Fibroblast of skin of left quadriceps (primary cell): ENCODE measurements at places on chromosomes 5 and 9.

- DNase-seq = no peak
Measured at GRCh38 chr5:173664154-173664526, 47.7 kb upstream of the BOD1 start.

GRCh38 chr9:111832449-111832848, 37.7 kb upstream of the SHOC1 start:
- DNase-seq = no peak

- DNase-seq = no peak
Measured at GRCh38 chr9:5445886-5446285, 4.5 kb upstream of the CD274 start.

GRCh38 chr5:111769541-111769940, 12.5 kb upstream of the NREP start:
- no peak for DNase-seq

GRCh38 chr9:81539317-81539716, 150.0 kb downstream of the TLE1 start:
- no peak for DNase-seq

- DNase-seq = no peak
Measured at GRCh38 chr5:92852219-92852618, 728.8 kb downstream of the NR2F1-AS1 start.

GRCh38 chr9:3948826-3949556, 350.9 kb downstream of the GLIS3 start:
- DNase-seq = no peak

- no peak for DNase-seq
Measured at GRCh38 chr9:1531424-1531823, 481.3 kb downstream of the DMRT2 start.

- DNase-seq = no peak
Measured at GRCh38 chr5:56984445-56984844, 32.5 kb upstream of the MIER3 start.

- DNase-seq = no peak
Measured at GRCh38 chr5:145946112-145946861, 9.9 kb downstream of the SH3RF2 start.

DNA sequence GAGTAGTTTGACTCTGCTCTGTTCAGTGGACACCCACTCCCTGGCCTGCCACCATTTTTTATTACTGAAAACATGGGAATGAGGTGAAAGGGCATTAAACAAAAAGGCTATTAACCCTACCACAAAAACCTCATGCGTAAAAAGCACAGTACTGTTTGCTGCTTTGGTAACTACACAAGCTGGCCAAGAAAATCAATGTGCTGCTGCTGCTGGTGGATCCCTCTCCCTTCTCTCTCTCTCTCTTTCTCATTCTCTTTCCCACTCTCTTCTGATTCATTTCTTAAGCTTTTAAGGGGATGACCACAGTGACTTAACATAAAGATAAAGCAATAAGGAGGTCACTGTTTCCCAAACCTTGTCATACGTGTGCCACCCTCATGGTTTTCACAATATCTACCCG, 183.2 kb upstream of the TBC1D2 start:
- no peak for DNase-seq

DNA sequence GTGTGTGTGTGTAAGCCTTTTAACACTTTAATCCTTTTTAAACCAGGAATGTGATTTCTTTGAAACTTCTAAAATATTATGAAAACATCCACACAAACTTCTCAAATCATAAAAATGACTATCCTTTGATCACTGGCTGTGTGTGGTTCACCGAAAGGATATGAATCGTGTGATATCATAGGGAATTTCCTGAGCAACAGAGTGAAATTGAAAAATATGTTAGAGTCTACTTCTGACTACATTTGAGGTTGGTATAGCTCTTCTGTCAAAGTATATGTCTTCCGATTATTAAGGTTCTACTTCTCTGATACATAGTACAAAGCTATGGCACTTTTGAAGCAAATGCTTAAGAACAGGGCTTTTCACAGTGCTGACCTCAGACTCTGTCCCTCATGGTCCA, 40.3 kb downstream of the RGMB start:
- no peak for DNase-seq

DNA sequence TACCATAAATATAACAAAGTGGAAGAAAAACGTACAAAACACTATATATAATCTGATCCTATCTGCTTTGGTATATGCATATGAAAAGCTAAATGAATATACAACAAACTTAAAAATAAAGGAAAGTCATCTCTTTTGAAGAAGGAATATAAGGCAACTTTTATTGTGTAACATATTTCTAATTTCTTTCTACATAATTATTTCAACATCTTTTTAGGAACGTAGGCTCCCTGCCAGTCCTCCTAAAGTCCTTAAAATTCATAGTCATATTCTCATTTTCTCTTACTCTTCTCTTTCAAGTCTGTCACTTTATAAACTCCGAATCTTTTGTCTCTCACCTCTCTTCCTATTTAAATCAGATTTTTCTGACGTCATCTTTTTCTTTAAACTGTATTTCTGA, 9.6 kb downstream of the DEPDC1B start:
- DNase-seq = no peak

- no peak for DNase-seq
Measured at GRCh38 chr9:136997830-136998234, 1.5 kb upstream of the CLIC3 start.

GRCh38 chr9:91427873-91428272, 4.2 kb upstream of the NFIL3 start:
- no peak for DNase-seq

- peak; percentile 71 for DNase-seq
Measured at GRCh38 chr5:73280821-73281746, 108.1 kb downstream of the TMEM174 start.

DNA sequence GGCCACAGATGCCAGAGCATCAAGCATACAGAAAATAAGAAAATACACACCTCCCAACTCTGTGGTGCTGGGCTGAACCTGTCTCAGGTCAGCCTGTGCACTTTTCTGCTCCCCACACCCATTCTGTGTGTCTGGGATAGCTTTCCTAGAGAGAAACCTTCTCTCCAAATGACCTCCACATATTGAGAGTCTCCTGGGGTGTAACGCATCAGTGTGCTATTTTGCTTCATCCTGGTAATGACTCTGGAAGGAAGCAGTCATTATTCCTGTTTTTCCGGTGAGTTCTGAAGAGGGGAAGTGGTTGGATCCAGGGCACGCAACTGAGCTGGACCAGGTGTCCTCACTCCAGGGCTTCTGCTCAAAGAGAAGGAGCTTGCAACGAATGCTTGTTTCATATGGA, 73.2 kb upstream of the SH3PXD2B start:
- DNase-seq = no peak

- DNase-seq = no peak
Measured at GRCh38 chr9:95074632-95075031, 242.9 kb downstream of the FANCC start.

DNA sequence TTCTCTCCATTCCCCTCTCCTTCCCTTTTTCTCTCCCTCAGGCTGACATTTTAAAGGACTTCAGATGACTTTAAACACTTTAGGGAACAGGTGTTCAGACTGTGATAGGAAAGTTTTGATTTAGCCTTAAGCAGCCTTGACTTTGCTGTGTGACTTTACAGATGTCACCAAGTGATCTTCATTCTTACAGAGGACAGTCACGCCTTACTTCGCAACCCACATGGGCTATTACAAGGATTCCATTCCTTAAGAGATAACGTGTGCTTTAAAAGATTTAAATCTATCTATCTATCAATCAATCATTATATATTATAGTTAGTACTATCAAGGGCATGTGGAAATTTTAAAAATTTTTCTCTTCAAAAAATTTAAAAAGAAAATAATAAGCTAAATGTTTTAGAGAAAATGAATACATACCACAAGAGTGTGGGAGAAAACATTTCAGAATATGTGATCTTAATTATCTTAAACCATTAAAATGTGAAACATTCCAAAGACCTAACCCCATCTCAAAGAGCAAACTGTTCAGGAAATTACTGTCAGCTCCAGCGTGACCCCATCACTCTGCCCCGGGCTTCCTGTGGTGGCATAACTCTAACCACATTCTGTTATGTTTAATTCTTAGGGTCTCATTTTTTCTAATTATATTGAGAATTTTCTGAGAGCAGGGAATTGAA, 530.5 kb downstream of the SEMA5A start:
- DNase-seq = peak; percentile 66

DNA sequence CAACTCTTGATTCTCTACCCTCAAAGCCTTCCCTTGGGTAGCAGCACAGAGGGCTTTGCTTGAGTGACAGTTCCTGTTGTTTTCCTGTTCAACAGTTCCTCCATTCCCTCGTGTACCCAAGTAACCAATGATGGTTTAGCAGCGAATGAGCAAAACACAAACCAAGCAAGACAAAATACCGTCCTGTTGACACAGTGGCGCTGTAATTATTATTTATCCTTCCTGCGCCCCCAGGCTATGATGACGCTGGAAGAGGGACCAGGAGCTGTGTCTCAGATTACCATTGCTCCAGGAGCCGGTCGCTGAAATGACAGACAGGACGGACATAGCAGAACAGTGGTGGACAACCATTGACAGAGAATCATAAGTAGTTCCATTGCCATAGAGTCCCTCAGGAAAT, 154.8 kb downstream of the GADD45G start:
- no peak for DNase-seq

- peak; percentile 98 for DNase-seq
Measured at GRCh38 chr5:106331415-106331814, 1339.3 kb downstream of the EFNA5 start.

DNA sequence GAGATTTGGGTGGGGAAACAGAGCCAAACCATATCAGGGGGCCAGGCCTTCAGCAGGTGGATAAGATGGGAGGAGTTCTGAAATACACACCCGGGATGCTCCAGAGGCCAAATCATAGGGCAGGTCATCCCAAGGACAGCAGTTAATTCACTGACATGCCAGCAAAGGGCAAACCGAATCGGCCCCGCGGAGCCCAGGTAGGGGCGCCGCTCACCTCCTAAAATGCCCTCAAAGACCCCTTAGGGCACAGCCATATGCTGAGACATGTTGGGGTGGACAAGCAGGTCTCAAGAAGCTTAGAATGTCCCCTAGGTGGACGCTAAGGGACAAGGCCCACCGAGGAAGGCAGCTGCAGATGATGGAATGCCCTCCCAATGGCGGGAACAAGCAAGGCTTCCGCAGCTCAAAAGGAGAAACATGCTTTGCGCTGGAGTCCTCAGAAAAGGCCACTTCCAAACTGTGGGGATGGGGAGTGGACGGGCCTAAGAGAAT, 144.9 kb downstream of the ERCC6L2 start:
- DNase-seq = no peak

- no peak for DNase-seq
Measured at GRCh38 chr5:127298036-127298429, 7.4 kb downstream of the MEGF10 start.

DNA sequence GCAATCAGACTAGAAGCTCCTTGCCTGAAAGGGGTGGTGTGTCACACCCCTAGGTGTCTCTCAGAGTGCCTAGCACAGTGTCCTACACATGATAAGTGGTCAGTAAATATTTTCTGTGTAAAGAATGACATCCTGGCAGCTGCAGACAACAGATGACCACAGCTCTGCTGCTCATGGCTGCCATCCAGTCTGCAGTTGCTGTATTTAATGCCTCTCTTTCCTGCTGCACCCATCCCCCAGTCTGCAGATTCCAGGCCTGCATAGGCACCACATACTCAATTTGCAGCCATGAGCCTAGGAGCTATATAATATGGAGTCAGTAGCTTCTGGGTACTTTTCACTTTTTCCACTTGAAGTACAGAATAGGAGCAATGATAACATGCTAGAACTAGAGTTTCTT, 94.9 kb upstream of the NR4A3 start:
- DNase-seq = no peak

DNA sequence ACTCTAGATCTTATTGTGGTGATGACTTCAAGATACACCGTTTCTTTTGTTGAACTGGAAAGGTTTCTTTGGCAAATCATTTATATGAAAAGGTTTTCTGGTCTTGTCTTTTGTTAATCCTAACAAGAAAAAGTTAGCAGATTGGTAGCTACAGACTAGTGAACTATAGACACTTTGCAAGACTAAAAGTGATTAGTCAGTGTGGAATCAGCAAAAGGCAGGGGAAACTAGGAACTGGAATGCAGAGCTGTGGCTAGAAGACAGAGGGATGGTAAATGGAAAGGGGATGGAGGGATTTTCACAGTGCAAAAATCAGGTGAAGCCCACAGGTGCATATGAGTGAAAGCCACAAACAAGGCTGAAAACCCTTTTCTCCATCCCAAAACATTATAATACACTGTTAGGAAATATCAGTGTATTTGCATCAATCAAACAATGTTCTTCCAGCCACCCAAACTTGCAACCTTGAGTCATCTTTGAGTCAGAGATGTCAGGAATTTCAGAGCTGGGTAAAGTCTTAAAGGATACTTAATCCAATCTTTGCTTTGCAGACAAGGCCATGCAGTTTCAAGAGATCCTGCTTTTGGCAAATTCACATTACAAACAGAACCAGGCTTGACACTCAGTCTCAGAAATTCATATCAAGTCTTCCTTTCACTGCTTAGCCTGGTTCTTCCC, 52.7 kb downstream of the PLK2 start:
- peak; percentile 63 for DNase-seq

- no peak for DNase-seq
Measured at GRCh38 chr9:122403381-122404000, 32.7 kb downstream of the PTGS1 start.

- no peak for DNase-seq
Measured at GRCh38 chr9:1151691-1152090, 101.5 kb downstream of the DMRT2 start.

- peak; percentile 52 for DNase-seq
Measured at GRCh38 chr9:100437860-100438805, 11.2 kb downstream of the MSANTD3 start.

GRCh38 chr5:159098603-159099436, 896 bp downstream of the EBF1 start:
- DNase-seq = no peak

- DNase-seq = no peak
Measured at GRCh38 chr5:88680253-88681132, 202.5 kb downstream of the MEF2C start.

- DNase-seq = no peak
Measured at GRCh38 chr9:127883959-127884358, 6.5 kb upstream of the AK1 start.

GRCh38 chr5:128304088-128304487, 220.5 kb downstream of the SLC12A2 start:
- DNase-seq = peak; percentile 23

- DNase-seq = no peak
Measured at GRCh38 chr9:129068990-129069861, 11.7 kb upstream of the DOLPP1 start.
